EH (cell line): ENCODE measurements at places on chromosomes 1 and 21.

- DNase-seq: peak; percentile 38
Observed at GRCh38 chr1:44632598-44632997, 41.7 kb downstream of the TMEM53 start.

DNA sequence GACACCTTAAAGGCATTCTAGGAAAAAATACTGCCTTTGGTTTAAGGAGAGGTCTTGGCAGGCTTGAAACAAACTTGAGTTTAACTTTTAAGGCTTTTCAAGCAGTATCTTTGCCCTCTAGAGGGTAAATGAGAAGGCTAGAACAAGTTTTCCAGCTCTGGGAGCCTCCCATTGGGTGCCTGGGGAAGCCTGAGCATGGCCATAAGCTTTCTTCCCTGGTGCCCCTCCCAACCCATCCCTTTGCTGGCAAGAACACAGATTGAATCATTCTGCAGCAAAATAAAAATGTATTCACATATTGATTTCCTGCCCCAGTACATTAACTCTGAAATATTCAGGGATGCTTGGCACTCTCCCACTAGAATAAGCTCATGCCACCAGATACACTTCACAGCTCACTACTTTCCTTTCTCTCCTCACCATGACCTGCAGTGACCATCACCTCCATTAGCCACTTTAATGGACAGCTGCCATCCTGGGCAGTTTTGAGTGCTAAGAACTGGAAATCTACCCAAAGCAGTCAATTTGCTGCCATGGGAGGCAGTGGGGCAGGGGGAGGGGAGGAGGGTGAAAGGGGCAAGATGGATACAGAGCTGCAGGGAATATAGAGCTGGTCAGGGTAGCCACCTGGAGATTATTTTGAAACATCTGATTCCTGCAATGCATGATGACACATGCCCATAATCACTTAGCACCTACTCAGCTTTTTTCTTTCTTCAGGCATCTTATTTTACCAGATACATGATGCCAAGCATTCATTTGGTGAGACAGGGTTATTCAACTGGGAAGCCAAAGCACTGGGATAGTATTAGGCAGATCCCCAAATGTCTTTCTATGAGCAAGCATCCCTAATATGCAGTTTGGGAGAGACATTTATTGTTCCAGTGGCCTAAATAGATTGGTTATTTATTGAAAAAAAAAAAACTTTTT is 140.6 kb downstream of the SYT2 start:
- DNase-seq: no peak

DNA sequence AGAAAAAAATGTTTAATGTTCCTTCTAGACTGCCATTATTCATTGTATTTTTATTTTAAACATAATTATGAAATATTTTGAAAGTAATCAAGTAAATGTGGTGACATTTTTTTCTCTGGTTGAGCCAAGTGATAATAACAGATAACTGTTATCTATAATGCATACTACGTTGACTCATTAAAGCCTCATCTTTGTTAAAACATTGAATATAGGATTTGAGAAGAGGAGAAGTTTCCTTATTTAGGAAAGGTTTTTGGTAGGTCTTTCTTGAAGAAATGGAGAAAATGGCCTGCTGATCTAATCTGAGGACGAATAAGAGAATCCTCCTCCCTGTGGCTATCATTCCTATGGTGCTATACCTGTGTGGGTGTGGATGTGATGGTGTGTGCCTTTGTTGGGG is 89.0 kb downstream of the NFIA start:
- no peak for DNase-seq

DNA sequence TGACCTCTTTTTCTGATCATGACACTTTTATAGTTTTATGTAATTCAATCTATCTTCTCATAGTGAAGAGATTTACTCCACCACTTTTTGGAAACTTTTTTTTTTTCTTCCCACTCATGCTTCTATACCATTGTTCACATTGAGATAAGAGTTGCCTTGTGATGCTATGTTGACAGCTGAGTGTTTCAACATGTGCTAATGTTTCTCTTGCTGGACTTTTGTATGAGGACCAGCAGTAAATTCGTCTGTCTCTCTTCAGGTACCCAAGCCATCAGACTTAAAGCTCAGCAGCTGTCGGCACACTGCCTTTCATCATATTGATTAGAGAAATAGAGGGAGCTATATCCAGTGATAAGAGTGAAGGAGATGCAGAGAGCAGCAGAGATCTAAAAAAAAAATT is 227.0 kb downstream of the GRIK1 start:
- DNase-seq: no peak

DNA sequence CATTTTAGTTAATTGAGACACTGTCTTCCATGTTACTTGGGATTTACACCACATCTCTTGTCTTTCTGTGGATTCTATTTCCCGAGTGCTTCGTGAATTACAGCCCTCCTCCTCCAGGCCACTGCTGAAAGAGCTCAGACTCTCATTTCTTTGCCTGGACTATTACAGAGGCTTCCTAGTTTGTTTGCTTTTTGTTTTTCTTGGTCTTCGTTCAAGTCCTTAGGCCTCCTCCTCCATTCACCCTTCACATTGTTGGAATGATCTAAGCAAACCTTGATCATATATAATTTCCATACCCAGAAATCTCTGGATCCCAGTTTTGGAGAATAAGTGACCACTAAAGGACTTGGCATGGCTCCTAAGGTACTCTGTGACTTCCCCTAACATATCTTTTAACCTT is 94.1 kb downstream of the CNIH3 start:
- no peak for DNase-seq

DNA sequence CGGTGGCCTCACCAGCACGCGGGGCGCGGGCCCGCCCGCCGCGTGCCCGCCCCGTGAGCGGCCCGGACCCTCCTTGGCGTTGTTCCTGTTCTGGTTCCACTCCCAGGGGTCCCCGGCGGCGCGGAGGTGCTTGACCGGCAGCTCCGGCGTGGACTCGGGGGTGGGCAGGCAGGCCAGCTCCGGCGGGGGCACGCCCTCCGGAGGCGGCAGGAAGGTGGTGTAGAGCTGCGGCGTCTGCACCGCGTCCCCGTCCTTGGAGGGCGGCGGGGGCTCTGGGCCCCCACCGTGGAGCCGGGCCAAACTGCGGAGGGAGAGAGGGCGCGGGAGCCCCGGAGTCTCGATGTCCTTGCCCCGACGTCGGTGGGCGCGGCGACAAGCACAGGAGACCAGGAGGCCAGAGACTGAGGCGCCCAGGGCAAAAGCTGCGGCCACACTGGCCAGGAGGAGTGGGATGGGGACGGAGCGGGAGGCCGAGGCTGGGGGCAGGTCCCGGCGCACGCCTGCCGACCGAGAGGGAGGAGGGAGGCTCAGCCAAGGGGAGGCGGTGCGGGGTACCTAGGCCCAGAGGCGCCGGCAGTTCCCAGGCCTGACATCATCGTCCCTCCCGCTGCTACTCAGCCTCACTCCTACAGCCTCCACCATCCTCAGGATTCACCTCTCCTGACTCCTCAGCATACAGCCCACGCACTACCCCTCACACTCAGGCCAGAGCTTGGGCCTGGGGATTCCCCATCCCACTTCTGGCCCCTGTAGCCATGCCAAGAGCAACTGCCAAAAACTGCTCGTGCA is 13.2 kb downstream of the SEMA6C start:
- no peak for DNase-seq

DNA sequence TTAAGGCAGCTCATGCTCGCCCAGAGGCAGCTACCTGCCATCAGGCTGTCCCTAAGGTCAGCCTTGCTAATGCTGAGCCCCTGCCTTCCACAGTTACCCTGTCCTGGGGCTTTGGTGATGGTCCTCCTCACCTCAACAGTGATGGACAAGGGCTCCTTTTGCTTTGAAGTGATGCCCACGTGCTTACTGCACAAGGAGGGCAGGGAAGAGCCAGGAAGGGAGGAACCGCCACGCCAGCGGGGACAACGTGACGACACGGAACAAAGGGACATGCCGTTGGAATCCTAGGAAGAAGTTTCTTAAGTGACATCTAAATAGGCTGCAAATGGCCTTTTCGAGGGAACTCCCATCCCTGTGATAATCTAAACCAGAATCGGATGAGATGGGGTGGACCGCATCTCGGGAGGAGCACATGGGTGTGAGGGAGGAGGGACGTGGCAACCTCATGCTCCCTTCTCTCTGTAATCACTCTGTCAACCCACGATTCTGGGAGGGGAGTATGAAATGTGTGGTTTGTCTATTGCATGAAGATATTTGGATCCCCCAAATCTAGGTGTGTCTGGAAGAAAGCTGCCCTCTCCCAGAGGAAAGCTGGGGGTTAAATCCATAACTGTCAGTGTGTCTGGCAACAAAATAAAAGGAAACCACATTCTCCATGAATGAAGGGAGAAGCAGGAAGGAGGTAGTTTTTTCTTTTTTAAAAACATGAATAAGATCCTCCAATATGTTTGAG is 110.9 kb upstream of the IRF2BP2 start:
- no peak for DNase-seq

- no peak for DNase-seq
Observed at GRCh38 chr1:3672231-3672970, 20.1 kb downstream of the TP73 start.

GRCh38 chr1:208160259-208160819 is 83.8 kb downstream of the PLXNA2 start:
- no peak for DNase-seq

GRCh38 chr1:206808615-206809014 is 36.3 kb upstream of the IL10 start:
- DNase-seq: peak; percentile 66

GRCh38 chr1:14377386-14377785 is 221.1 kb upstream of the KAZN start:
- DNase-seq: no peak

GRCh38 chr1:207948536-207949250 is 37.8 kb upstream of the CD34 start:
- peak; percentile 40 for DNase-seq

DNA sequence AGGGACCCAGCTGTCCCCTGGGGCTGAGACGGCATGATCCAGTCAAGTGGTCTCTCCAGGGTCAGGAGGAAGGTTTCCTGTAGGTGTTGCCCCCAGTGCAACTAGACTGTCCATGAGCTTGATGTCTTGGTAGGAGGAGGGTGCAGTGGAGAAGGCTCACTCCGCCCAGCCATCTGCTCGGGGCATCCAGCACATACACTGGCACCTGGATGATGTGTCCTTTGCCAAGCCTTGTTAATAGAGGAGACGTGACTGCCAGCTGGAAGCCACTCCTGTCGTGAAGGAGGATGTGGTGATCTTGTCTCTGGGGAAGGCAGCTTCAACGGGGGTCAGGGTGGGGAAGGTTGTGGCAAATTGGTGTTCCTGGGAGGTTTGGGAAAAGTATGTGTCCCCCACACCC is 6.2 kb downstream of the DISP3 start:
- DNase-seq: no peak

- peak; percentile 57 for DNase-seq
Observed at GRCh38 chr21:34351786-34352241, 12.0 kb upstream of the KCNE2 start.

GRCh38 chr1:89356658-89357400 is 7.0 kb upstream of the GBP6 start:
- peak; percentile 69 for DNase-seq

- DNase-seq: peak; percentile 39
Observed at GRCh38 chr1:59156051-59156450, 140.8 kb upstream of the FGGY start.

- DNase-seq: no peak
Observed at GRCh38 chr1:201591981-201592380, 53.1 kb downstream of the NAV1 start.

GRCh38 chr1:27152004-27152828 is 2.7 kb downstream of the SLC9A1 start:
- peak; percentile 52 for DNase-seq

- DNase-seq: no peak
Observed at GRCh38 chr1:238401144-238401543, 510.4 kb upstream of the ZP4 start.

DNA sequence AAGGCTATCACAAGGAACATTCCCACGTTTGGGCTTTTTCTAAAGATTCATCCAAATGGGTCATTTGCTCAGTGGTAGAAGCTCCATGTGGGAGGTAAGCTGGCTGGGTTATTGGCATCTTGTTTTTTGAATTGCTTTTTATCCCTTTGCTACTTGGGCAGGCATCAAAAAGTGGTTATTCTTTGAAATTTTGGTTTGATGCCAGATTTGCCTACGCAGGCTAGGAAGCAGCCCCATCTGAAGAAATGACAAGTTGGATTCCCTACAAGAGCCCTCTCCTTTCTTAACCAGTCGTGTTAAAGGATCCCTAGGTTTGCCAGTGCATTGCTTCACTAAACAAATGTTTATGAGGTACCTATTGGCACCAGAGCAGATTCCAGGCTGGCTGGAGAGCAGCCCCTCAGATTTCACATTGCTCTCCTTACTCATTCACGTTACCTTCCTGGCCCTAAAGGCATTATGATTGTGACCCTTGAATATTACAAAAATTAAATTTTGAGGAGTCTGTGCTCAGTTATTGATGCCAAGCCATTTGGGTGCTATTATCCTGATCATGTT is 38.8 kb downstream of the ARID1A start:
- no peak for DNase-seq

DNA sequence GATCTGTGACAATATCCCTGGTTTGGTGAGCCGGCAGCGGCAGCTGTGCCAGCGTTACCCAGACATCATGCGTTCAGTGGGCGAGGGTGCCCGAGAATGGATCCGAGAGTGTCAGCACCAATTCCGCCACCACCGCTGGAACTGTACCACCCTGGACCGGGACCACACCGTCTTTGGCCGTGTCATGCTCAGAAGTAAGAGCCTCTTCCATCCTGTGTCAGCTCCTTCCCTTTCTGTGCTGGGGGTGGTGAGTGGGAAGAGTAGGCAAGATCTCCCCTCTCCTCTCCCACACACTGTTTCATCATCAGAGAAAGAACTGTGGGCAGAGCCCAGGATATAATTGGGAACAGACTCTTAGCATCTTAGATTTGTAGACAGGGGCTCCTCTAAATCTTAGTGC is 6.1 kb downstream of the WNT2B start:
- DNase-seq: no peak

DNA sequence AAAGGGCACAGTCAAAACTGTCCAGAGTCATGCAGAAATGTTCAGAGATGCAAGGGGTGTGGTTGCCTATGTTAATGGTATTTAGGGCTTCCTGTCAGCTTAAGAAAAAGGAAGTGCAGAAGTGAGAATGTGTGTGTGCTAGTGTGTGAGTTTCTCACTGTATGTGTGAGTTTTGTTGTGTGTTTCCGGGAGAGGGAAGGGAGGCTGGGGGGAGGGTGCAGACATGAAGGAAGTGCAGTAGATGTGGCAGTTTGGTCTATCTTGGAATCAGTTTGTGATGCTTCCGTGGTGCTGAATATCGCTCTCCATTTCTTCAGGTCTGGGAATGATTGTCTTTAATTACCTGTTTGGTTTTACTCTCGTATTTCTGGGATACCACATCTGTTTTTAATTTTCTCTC is 16.5 kb upstream of the ATP6V1G3 start:
- peak; percentile 23 for DNase-seq

GRCh38 chr1:174535207-174535606 is 87.4 kb downstream of the GPR52 start:
- peak; percentile 21 for DNase-seq

- no peak for DNase-seq
Observed at GRCh38 chr1:201156346-201156745, 2.1 kb upstream of the TMEM9 start.

- no peak for DNase-seq
Observed at GRCh38 chr1:217115404-217116380, 392.5 kb upstream of the ESRRG start.

DNA sequence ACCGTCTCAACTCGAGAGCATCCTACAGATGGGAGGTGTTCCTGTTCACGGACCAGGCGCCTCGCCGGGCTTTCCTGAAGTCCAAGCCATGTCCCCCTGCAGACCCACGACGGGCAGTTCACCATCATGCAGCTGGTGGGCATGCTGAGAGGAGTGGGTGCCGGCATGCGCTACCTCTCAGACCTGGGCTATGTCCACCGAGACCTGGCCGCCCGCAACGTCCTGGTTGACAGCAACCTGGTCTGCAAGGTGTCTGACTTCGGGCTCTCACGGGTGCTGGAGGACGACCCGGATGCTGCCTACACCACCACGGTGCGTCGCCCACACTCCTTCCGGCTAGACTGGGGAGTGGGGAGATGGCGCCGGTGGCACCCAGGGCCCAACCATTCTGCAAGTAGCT is 35.4 kb downstream of the EPHA8 start:
- no peak for DNase-seq
